HFFc6 (cell line): ENCODE measurements at places on chromosomes 2 and 18.

- DNase-seq: no peak
These were observed 248.6 kb downstream of the EPHA4 start for GRCh38 chr2:221323513-221323912.

DNA sequence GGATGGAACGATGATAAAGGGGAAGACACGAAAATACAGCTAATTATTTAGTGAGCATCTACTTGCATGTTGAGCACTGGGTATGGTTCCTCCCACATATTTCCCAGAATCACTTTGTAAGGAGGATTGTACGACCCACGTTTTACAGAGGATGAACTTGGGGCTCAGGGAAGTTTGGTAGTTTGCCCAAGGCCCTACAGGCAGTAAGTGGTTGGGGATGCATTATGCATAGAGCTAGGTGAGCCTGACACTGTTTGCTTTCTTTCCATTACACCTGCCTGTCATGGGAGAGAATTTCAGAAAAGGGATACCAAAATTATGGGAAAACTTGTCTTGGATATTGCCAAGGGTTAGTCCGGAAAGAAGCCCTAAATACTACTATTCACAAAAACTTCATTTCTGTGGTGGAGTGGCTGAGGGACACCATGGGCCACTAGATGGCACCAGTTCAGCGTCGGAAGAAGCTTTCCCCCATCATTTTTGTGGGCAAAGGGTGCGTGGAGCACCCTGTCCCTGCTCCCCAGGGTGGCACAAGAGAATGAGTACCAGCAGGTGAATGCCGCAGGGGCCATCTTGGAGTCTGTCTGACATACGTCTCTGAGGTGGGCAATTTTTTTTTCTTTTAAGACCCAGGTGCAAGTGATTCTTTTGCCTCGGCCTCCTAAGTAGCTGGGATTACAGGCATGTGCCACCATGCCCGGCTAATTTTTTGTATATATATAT, 23.5 kb upstream of the C18orf32 start:
- DNase-seq: no peak

GRCh38 chr2:151042964-151043363, 218.7 kb downstream of the RBM43 start:
- DNase-seq: no peak

GRCh38 chr2:225037415-225038230, 4.6 kb downstream of the DOCK10 start:
- DNase-seq: no peak

DNA sequence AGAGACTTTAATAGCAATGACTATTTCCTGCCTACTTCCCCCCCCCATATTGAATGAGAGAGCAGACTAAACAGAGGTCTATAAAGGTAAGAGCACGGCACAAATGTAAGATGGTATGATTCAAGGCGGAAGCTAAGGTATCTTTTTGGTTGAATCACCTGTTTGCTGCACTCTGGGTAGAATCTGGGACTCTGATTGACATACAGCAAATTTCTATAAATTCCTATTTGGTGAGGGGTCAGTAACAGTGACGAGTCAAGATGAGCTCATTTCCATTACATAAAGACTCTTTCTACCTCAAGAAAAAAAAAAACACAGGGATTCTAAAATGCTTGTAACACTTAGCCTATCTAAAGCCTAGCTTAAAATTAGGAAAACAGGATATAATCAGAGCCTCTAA, 297.3 kb downstream of the TNS1 start:
- DNase-seq: no peak

GRCh38 chr18:393574-393957, 106.9 kb downstream of the COLEC12 start:
- no peak for DNase-seq
